ENCODE measurements at places on chromosomes 3 and 15. TPM values are rescaled to one million over a fixed set of nuclear protein-coding genes. Genes with fewer than 3 reads are reported as not detected.

Gene TUSC7
- not detected for total RNA-seq

Gene EPHA3
- 0.79 TPM for total RNA-seq

Gene UBE2E2
- total RNA-seq = 61.5 TPM

Gene CPB1
- total RNA-seq = 11.3 TPM

Gene ASB7
- total RNA-seq = 11.7 TPM

Gene IQCF5
- total RNA-seq = not detected

Gene EIF4A2
- 277 TPM for total RNA-seq

Gene STRA6
- not detected for total RNA-seq

Gene ACTRT3
- 0.79 TPM for total RNA-seq

Gene CLDN18
- 134 TPM for total RNA-seq

Gene CPA3
- 3.4 TPM for total RNA-seq

Data from upper lobe of left lung (tissue), 6 donors.